ENCODE measurements at places on chromosomes 3 and 15. TPM values are rescaled to one million over a fixed set of nuclear protein-coding genes. Genes with fewer than 3 reads are reported as not detected.

Gene PLSCR2
- not detected for total RNA-seq

Gene CHDH
- total RNA-seq: 1.1 TPM

- no peak for ATAC-seq
Measured at GRCh38 chr15:85554852-85555521, 174.6 kb downstream of the AKAP13 start.

- ATAC-seq: no peak
Measured at GRCh38 chr3:185733980-185734724, 90.7 kb downstream of the IGF2BP2 start.

DNA sequence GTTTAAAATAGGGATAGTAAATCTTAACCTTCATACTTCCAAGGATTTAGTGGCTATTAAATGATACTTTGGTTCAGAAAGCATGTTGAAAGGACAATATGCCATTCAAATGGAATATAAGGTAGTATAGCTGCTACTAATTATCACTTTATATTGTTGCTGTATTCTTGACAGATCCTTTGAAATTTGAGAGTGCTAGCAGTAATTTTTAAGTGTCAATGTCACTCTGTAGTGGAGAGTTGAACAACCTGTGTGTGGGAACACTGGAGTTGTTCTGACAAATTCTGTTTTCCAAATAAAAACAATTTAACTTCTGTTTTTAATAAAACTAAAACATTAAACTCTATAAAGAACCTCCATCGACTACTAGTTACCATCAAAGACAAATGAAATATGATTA, 565.7 kb downstream of the FGF12 start:
- no peak for ATAC-seq

GRCh38 chr15:91944331-91944730, 90.8 kb downstream of the SLCO3A1 start:
- no peak for ATAC-seq
